ENCODE measurements at places on chromosomes 4 and X.

DNA sequence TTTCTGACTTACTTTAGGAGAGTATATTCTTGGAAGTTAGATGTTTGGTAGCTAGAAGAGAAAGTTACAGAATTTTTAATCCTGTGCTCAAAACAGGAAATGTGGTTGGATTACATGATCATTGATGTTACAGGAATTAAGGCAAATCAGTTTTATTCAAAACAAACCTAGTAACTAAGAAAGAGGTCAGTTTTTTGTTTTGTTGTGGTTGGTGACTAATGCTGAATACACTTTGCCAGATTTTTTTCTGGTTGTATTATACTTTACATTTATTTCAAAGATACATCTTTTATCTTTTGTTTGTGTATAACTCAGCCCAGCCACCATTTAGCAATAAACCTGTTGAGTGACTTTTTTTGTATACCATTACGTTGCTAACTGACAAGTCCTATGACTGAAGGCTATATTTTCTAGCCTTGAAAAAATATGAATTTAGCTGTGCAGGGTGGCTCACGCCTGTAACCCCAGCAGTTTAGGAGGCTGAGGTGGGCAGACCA, 116.7 kb downstream of the KLHL8 start:
- peak; percentile 85 for DNase-seq

GRCh38 chrX:44494357-44494756, 48.3 kb downstream of the FUNDC1 start:
- no peak for DNase-seq

DNA sequence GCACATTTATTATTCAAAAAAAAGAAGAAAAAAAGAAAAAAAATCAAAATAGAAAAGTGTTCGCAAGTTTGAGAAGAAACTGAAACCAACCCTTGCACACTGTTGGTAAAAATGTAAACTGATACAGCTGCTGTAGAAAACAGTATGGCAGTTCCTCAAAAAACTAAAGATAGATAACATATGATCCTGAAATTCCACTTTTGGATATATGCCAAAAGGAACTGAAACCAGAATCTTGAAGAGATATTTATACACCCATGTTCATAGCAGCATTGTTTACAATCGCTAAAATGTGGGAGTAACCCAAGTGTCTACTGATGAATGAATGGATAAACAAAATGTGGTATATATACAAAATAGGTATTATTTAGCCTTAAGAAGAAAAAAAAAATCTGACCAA, 155.4 kb downstream of the TBCK start:
- DNase-seq = peak; percentile 38

GRCh38 chr4:89438102-89438831, 130.7 kb upstream of the GPRIN3 start:
- DNase-seq = no peak

DNA sequence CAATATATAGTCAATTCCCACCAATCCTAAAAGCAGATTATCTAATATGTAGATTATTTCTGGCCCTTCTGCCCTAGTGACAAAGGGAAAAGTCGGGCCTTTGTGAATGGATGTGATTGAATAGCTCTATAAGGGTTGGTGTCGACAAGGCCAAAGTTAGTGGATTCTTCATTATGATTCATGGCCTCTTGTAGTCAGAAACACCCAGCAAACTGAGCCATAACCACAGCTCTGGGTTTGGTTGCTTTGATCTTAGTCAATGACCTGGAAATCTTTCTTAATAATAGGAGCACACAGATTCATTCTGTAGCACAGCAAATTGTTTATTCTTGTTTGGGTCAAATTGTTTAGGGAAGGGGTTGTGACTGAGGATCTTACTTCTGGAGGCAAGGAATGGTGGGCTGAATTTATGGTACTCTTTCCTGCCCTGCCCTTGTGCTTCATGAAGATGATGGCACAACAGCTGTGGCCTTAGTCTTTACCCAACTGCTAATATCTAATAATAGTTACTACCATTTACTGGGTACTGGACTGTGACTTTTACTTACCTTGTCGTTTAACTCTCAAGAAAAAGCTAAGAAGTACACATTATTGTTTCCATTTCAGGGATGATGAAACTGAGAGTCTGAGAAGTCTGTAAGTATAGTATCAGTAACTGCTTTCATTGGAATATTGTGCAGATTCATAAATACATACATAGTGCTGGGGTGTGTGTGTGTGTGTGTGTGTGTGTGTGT, 74.0 kb downstream of the AFF2 start:
- no peak for DNase-seq

DNA sequence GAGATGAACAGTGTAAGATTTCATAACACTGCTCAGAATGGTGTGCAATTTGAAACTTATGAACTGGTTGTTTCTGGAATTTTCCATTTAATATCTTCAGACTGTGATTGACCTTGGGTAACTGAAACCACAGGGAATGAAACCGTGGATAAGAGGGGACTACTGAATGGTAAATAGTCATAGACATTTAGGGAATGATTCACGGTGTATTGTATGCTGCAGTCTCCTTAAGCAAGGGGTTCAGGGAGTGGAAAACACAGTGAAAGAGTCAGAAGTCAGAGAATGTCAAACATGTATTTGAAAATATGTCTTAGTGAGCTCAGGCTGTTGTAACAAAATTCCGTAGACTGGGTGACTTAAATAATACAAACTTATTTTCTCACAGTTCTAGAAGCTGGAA, 398.2 kb upstream of the DIPK2B start:
- DNase-seq = peak; percentile 83

- peak; percentile 95 for DNase-seq
Observed at GRCh38 chrX:39907964-39908661, 189.6 kb downstream of the BCOR start.

Measured in fibroblast of lung (primary cell).